Posterior cingulate gyrus (tissue), 11 donors: ENCODE measurements at places on chromosomes 6 and 20.

GRCh38 chr6:155504848-155505607 lies 49.4 kb upstream of the NOX3 start:
- no peak for DNase-seq

DNA sequence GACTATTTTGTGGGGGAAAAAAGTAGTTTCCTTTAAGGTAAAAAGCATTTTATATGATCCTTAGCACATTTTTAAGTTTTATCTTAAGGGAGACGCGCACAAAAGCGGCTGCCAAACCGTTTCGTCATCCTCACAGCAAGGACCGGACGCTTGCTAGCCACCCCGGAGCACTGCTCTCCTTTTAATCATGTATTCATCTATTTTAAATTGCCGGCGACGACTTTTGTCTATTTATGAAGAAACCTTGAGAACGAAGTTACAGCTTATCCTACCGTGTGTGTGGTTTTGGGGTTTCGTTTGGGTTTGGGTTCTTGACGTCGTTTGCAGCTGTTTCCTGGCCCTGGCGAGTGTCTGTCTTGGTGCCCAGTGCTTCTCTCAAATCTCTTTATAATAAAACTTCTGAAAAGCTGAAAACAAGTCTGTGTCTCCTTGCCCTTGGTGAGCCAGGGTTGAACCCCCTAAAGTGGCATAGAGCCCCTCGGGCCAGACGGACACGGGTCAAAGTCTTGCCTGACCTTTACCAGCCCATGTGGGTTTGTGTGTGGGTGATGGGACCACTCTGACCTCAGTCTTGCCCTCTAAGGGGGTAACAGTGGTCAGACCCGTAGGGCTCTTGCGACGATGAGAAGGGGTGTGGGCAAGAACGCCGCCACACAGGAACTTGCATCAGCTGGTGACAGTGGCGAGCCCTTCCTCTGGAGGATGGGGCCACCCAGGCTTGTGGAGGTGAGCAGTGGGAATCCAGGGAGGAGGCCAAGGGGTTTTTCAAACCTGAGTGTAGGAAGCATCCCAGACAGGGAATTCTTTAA lies 117.6 kb downstream of the JPH2 start:
- DNase-seq, result no peak

GRCh38 chr6:91580635-91581034 lies 993.8 kb upstream of the MAP3K7 start:
- DNase-seq, result no peak

- no peak for DNase-seq
Measured at GRCh38 chr6:14664621-14665315, 547.2 kb downstream of the CD83 start.

DNA sequence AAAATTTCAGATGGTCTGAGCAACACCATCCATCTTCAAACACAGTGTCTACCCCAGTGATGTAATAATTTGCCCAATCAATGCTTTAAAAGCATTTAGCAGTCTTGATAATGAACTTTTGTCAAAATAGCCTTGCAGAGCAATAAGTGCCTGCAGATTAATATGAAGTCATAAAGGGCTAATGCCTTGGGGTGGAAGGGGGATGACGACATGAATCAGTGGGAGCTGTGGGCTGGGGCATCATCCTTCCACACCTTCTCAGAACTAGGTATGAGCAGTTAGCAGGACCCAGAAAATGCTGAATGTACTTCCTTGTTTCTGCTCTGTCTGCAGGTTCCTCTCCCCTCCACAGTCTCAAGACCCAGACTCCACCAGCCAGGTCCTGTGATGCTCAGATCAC lies 166.2 kb upstream of the MAFB start:
- no peak for DNase-seq

GRCh38 chr20:50318710-50319109 lies 128.1 kb downstream of the CEBPB start:
- no peak for DNase-seq

GRCh38 chr6:24994812-24995211 lies 59.1 kb upstream of the RIPOR2 start:
- no peak for DNase-seq

GRCh38 chr6:7650878-7651277 lies 60.9 kb downstream of the SNRNP48 start:
- DNase-seq, result no peak

DNA sequence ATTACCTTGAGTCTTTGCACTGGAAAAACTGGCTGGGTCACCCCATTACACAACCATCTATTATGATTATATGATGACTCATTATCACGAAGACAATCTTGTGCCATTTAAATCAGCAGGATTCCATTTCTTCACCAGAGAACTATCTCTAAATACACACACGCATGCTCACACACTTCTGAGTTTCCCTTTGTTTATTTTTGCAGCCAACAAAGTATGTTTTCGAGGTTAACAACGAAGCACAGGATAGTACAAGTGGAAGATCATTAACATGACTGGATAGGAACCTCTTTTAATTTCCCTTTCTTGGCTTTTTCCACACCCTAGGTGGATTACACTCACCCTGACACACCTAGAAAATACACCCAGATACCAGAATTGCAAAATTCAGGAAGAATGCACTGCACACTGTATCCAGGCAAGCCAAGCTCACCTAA lies 18.9 kb downstream of the PERP start:
- no peak for DNase-seq

DNA sequence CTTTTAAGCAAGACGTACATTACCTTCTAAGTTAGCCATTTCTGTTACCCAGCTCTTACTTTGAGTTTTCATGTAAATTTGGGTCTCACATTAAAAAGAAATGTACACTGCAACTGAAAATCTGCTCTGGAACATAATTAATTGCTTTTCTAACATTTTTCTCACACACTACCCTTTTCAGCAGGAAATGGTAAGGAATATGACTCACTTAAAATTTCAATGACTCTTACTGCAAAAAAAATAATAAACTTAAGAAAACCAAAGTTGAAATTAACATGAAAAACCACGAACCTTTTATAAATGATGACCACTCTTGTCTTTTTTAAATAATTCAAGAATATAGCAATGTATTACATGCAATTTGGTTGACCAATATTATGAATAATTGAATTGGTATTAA lies 1.3 kb downstream of the CGA start:
- DNase-seq, result no peak

GRCh38 chr20:11409561-11409960 lies 508.1 kb upstream of the BTBD3 start:
- no peak for DNase-seq

DNA sequence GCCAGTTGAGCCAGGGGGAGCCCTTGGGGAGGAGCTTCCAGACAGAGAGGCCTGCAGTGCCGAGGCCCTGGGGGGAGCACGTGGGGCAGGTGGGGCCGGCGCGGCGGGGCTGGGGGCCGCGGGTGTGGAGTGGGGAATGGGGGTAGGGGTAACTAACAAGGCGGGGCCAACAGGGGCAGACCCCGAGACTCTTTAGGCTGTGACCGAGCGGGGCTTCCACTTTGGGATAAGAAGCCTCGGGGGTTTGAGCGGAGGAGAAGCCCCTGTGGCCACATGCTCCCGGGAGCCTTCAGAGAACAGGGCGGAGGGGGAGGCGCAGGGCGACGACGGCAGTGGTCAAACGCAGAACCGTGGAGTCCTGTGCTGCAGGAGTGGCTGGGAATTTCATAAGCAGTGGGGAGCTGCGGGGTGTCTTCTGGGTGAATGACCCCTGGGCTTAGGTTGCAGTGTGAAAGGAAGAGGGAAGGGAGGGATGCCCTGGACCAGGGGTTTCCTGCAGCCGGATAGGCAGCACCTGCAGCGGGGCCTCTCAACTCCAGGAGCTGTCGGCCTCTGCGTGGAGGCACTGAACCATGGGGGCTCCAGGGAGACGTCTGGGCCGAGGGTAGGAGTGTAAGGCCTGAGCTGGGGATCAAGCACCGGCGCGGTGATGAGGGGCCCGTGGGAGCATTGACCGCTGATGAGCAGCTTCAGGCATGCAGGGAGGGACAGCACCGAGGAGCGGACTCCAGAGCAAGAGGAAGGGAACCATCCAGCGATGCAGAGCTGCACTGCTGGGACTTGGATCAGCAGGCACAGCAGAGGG lies 121.0 kb downstream of the SYNDIG1 start:
- DNase-seq, result no peak

- no peak for DNase-seq
Measured at GRCh38 chr20:57330998-57331397, 1.4 kb downstream of the SPO11 start.

- no peak for DNase-seq
Measured at GRCh38 chr20:39825950-39826349, 863.1 kb downstream of the MAFB start.
